ENCODE measurements at places on chromosomes 6 and 20.
A peak's percentile ranks its signal among the peaks of the same experiment; 100 is the strongest.

- no peak for DNase-seq
Measured at GRCh38 chr20:31476643-31477215, 1.6 kb downstream of the REM1 start.

GRCh38 chr6:120632975-120633374, 701.3 kb downstream of the TBC1D32 start:
- DNase-seq: no peak

- no peak for DNase-seq
Measured at GRCh38 chr6:55974688-55975087, 99.3 kb upstream of the BMP5 start.

DNA sequence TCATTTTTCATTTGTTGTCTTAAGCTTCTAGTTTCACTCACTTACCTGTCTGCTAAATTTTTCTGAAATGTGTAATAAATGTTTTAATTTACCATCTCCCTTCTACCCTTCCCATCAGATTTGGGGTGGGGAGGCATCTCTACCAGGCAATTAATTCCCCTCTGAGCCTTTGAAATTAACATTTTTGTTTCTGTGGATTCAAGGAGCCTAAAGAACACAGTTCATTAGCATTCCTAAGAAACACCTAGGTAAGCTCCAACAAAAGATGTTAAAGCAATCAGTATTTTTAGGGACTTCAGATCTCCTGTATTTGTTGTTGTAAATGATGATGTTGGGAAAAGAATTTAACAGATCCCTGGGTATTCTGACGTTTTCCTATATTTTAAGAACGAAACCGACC, 6.6 kb downstream of the TOP1 start:
- no peak for DNase-seq

- DNase-seq: no peak
Measured at GRCh38 chr20:19392344-19393130, 180.1 kb downstream of the SLC24A3 start.

DNA sequence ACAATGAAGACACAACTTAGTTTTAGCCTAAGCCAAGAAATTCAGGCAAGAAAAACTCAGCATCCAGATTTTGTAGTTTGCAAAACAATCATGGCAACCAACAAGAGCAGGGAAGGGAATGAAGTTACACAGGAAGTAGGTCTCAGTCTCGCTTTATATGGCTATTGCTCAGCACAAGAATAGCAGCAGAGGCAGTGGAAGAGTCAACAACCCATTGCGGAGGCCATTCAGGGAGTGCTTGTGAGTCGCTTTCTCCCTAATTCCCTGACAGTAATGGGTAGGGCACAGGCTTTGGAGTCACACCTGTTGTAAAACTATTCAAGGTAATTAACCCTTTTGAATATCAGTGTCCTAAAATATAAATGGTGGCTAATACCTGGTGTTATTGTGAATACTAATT, 238.5 kb downstream of the HDGFL1 start:
- DNase-seq: no peak

- DNase-seq: no peak
Measured at GRCh38 chr6:154373971-154374370, 17.4 kb upstream of the IPCEF1 start.

GRCh38 chr20:34271956-34272355, 30.7 kb downstream of the ASIP start:
- DNase-seq: no peak

GRCh38 chr20:24891546-24892393, 57.3 kb upstream of the CST7 start:
- DNase-seq: no peak

GRCh38 chr6:4819706-4820283, 43.6 kb downstream of the CDYL start:
- DNase-seq: no peak

- no peak for DNase-seq
Measured at GRCh38 chr6:1215023-1215422, 96.9 kb upstream of the FOXQ1 start.

DNA sequence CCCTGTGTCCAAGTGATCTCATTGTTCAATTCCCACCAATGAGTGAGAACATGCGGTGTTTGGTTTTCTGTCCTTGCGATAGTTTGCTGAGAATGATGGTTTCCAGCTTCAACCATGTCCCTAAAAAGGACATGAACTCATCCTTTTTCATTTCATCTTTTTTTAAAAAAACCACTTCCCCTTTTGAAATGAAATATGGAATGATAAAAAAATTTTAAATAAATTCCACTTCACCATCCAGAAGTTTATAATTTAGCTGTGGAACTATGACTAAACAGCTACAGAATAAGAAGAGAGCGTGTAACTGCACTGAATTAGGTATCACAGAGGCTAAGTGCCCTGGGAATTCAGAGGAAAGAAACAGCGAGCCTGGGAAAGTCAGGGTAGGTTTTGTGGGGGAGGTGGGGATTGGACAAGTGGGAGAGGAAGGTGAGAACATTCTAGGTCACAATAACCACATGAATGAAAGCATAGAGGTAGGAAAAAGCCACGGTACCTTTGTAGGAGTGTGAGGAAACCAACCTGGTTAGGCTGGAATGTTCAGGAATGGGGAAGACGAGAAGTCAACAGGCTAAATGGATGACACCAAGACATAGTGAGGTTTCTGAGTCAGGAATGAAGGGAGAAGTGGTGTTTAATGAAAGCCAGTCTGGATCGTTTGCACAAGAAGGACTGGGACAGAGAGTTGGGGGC, 11.0 kb downstream of the TRIM10 start:
- no peak for DNase-seq

GRCh38 chr6:88855541-88856147, 107.8 kb downstream of the RNGTT start:
- no peak for DNase-seq

GRCh38 chr6:167824591-167825331, 1.9 kb upstream of the AFDN start:
- DNase-seq: no peak

DNA sequence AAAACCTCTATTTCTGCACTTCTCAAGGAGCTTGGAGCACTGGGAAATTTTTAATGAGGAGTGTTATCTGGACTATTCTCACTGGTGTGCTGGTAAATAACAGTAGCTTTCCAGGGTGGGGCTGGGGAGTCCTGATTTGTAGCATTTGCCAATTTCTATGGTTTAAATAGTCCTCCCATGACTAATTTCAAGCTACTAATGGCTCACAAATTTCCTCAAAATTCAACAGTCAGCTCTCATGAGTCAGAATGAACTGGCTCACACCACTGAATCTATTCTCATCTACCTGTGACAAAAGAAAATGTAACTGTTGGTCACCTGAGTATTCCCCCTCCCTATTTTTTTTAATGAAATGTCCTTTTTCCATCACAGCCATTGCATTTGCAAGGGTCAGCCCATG, 449.6 kb downstream of the KIF16B start:
- no peak for DNase-seq

- DNase-seq: no peak
Measured at GRCh38 chr6:154154389-154154967, 115.4 kb downstream of the OPRM1 start.

- no peak for DNase-seq
Measured at GRCh38 chr6:128517124-128517523, 3.3 kb downstream of the PTPRK start.

DNA sequence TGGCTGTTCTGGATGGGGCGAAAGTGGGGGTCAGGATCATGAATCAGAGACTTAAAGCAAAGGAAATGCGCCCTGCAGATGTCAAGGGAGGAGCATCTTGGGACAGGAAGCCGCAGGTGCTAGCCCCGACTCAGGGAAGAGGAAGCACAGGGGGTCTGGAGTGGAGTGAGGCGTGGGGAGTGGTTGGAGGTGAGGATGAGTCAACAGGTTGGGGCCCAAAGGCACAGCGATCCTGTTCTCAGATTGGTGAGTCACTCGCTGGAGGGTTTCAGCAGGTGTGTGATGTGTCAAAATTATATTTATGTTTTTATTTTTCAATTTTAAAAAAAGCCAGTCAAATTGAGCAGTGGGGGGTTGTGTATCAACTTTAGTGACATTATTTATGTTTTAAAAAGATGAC, 19.0 kb downstream of the PACSIN1 start:
- no peak for DNase-seq

GRCh38 chr6:158847786-158848185, 28.6 kb upstream of the EZR start:
- no peak for DNase-seq

DNA sequence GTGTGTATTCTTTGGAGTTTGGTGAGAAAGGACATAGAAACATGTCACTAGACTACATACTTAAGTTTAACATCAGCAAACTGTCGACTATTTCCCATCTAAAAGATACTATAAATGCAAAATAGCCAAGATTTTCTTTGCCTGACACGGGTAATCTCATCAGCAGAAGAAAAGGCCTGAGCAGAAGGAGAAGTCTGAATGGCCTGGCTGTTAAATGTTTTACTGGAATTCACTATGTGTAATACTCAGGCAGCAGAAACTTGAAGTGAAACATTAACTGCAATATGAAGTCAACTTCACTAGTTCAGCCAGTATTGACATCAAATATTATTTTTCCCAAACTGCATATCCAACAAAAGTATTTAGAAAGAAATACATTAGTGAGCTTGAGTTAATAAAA, 6.4 kb upstream of the DSE start:
- no peak for DNase-seq

- DNase-seq: no peak
Measured at GRCh38 chr6:162733489-162733888, 5.7 kb downstream of the PACRG start.

DNA sequence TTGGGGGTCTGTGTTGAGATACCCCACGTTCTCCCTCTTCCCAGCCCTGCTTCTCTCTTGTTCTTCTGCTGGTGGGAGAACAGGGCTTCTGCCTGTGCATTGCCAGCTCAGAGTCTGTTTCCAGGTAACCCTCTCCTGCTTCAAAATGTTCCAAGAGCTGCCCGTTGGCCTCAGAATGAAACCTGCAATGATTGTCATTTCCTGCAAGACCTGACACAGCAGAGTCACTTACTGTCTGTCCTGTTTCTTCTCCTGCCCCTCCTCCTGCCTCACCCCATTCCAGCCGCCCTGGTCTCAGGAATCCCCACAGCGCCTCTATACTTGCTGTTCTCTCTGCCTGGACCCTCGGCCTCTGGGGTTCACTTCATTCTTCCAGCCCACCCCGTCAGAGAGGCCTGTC, 81.4 kb upstream of the ARID1B start:
- no peak for DNase-seq

- DNase-seq: no peak
Measured at GRCh38 chr20:1165521-1165920, 19.3 kb downstream of the TMEM74B start.

GRCh38 chr6:57224769-57225515, 2.8 kb upstream of the RAB23 start:
- DNase-seq: no peak

DNA sequence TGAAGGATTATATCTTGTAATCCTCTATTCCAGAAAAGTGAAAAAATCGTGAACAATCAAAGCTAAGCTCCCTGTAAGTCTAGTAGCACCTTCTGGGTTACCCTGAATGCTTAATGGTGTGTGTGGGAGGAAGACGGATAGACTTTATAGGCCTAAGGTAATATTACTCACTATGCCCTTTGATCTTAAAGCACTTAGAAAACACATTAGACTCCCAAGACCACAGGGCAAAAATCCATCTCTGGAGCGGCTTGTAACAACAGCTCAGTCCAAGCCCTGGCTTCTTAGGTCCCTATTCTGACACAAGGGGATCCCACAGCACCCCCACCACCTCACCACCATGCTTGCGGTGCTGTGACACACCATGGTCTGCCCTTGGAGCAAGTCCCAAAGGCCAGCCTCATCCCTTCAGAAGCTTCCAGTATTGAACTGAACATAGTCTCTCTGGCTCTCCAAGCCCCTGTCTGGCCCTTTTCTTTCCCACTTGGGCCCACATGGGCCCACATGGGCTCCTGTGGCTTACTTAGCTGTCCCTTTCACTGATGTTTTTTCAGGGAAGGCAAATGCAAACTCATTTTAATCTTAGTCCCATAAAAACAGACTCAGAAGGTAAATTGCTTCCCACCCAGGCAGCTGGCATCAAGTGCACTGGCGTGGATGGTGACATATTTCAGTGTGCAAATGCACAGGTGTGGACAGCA, 28.3 kb downstream of the C6orf132 start:
- no peak for DNase-seq

- DNase-seq: no peak
Measured at GRCh38 chr6:2767657-2768524, 2.7 kb downstream of the WRNIP1 start.

DNA sequence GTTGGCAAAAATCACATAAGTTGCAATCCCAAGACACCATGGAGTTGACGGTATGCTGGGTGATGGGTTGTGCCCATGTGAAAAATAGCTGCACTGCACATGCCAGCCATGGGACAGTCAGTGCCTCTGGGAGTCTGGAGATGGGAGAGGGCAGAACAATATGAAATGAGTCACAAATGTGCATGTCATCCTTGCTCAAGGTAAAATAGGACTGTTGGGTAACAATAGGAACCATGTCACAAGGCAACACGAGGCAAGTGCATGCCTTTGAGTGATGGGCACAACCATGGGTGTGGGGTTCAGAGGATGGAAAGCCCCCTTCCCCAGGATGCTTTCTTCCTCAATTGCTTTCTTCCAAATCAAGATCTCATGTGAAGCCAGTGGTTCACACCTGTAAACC, 70.5 kb upstream of the PIM1 start:
- DNase-seq: peak; percentile 47

DNA sequence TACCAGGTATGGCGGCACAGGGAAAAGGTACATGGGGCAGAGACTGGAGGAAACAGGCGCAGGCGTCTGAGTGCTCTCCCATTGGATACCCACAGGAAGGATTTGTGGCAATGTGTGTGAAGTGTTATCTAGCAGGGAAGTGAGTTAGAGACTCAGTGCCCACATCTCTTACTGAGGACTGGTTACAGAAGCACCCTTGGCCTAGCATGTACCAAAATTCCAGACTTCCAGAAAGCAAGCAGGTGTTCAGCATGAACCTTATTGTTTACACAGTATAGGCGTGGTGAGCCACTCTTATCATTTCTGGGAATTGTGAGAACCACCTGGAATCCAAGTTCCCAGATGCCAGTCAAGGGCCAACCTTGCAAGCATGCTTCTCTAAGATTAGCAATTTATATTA, 14.2 kb downstream of the MANBAL start:
- no peak for DNase-seq

GRCh38 chr6:43338243-43338642, 29.6 kb upstream of the CRIP3 start:
- no peak for DNase-seq

GRCh38 chr6:83889621-83890020, 30.1 kb downstream of the CYB5R4 start:
- no peak for DNase-seq

- no peak for DNase-seq
Measured at GRCh38 chr6:44332585-44332984, 9.9 kb upstream of the SPATS1 start.
